ENCODE measurements at places on chromosomes 7 and 10.

DNA sequence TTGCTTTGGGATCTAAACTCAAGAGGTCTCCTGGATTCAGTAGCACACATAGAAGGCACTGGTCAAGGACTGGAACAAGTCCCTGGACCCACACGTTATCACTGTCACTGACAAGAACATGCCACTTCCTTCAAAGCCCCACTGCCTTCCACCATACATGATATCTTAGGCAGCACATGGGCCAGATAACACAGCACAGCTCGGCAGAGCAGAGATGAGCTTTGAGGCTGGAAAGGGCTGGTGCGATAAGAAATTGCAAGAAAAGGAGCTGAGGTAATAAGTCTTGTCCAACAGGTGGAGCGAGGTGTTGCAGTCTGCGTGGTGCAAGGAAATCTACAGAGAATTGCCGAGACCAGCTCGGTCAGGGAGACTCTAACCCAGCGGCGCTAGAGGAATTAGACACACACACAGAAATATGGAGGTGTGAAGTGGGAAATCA, 139.8 kb upstream of the CDK13 start:
- DNase-seq, result no peak

DNA sequence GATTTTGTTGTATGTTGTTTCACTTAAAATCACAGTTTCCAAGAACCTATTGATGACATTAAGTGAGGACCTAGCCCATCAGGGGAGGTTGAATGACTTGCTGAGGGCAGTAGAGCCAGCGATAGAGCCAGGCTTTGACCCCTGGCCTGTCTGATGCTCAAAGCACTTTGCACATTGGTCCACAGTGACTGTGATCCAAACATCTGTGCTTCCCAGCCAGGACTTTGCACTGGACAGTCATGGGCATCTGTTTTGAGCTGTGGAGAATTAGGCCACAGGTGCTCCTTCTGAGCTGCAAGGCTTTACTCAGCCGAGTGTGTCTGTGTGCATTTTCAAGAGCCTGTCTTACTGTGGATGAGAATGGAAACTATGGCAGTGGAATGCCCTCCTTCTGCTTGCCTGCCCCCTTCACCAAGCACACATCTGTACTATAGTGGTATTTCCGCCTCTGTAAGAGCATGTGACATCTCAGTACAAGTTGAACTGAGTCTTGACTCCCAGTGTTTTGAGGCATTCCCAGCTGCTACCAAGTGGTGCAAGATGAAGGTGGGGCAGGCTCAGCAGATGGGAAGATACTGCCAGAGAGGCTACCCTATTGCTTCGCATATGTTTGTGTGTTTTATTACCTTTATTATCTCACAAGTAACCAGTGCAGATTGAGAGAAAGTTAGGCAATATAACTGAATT, 72.7 kb upstream of the AOAH start:
- no peak for DNase-seq

GRCh38 chr10:63618552-63618951, 97.4 kb downstream of the REEP3 start:
- DNase-seq, result no peak

GRCh38 chr7:106640368-106641141, 20.4 kb downstream of the CCDC71L start:
- no peak for DNase-seq
